ENCODE measurements at places on chromosomes 13 and 19. TPM values are rescaled to one million over a fixed set of nuclear protein-coding genes. Genes with fewer than 3 reads are reported as not detected.

The ITGBL1 gene
- total RNA-seq, result 0.11 TPM

The KLHL1 gene
- not detected for total RNA-seq

The ANGPTL4 gene
- total RNA-seq, result 0.24 TPM

DNA sequence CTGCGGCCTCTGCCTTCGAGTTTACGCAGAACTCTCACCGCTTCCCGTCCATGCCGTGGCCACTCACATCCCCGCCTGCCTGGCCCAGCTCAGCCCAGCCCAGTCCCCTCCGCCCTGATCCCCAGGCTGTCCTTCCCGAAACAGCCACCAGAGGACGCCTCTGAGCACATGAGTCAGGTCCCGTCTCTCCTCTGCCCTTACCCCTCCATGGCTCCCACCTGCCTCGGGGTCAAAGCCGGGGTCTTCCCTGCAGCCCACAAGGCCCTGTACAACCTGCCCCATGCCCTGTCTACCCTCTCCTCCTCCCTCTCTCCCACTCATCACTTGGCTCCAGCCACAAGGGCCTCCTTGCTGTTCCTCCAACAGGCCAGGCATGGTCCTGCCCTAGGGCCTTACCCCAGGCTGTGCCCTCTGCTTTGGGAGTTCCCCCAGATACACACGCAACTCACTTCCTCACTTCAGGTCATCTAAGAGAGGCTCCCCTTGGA lies 8.1 kb upstream of the SEMA6B start:
- peak; percentile 55 for DNase-seq

DNA sequence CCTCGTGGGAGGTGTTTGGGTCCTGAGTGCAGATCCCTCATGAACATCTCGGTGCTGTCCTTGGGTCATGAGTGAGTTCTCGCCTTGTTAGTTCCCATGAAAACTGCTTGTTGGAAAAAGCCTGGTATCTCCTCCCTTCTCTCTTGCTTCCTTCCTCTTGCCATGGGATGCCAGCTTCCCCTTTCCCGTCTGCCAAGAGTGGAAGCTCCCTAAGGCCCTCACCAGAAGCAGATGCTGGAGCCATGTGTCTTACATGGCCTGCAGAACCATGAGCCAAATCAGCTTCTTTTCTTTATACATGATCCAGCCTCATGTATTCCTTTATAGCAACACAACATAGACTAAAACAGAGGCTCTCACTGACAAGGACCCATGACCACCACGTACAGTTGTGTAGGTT lies 8.2 kb downstream of the ADGRE2 start:
- DNase-seq, result no peak

GRCh38 chr19:29533578-29534544 lies 8.1 kb downstream of the VSTM2B start:
- no peak for DNase-seq

GRCh38 chr13:51999921-52000320 lies 11.3 kb downstream of the ATP7B start:
- no peak for DNase-seq

- no peak for DNase-seq
These were observed 20.7 kb upstream of the NANOS2 start for GRCh38 chr19:45935267-45935666.

GRCh38 chr13:45100573-45101262 lies 19.6 kb upstream of the GTF2F2 start:
- no peak for DNase-seq

DNA sequence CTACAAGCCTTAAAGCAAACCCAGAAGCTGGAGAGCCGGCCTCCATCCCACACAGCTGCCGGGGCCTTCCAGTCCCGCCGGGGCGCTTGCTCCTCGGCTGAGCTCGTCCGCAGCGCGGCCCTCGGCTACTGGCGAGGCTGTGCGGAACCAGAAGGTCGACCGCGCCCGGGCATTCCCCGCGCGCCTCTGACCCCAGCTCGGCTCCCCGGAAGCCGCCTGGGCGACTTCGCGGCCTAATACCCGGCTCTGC lies 863 bp downstream of the ANKRD10 start:
- no peak for DNase-seq

DNA sequence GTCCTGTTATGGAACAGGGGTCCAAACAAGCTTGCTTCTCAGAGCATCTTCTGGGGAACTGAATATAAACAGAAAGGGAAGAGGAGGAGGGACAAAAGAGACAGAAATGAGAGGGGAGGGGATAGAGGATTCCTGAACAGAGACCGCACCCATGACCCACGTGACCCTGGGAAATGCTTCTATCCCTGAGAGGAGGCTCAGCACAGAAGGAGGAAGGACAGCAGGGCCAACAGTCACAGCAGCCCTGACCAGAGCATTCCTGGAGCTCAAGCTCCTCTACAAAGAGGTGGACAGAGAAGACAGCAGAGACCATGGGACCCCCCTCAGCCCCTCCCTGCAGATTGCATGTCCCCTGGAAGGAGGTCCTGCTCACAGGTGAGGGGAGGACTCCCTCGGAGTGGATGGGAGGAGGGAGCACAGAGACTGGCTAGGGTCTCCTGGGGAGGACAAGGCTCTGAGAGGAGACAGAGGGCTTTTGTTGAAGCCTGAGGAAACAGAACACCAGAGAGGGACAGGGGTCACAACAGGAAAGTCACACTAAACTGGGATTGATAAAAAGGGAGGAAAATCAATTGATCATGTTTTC lies at the start of gene CEACAM6:
Gene CEACAM6, plus strand, starts transcription at position 203 of the 586 bp plus-strand sequence. Its CDS starts 109 bp downstream, at position 312.
- no peak for DNase-seq

DNA sequence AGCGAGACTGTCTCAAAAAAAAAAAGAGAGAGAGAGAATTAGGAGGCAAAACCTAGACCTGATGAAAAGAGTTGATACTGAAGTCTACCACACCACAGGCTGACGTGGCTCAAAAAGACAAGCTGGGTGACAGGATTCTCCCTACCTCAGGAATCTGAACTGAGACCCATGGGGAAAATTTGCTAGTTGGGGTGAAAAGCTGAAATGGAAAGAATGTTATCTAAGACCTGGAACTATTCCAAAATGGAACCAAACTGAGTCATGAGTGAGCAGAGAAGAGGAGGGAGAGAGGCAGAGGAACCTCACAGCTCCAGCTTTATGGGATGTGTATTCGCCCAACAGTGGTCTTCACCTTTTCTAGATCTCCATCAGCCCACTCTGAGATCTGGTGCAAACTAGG lies 11.7 kb downstream of the SMG9 start:
- DNase-seq, result no peak

- peak; percentile 69 for DNase-seq
These were observed 24.6 kb downstream of the SPC24 start for GRCh38 chr19:11130824-11131455.

DNA sequence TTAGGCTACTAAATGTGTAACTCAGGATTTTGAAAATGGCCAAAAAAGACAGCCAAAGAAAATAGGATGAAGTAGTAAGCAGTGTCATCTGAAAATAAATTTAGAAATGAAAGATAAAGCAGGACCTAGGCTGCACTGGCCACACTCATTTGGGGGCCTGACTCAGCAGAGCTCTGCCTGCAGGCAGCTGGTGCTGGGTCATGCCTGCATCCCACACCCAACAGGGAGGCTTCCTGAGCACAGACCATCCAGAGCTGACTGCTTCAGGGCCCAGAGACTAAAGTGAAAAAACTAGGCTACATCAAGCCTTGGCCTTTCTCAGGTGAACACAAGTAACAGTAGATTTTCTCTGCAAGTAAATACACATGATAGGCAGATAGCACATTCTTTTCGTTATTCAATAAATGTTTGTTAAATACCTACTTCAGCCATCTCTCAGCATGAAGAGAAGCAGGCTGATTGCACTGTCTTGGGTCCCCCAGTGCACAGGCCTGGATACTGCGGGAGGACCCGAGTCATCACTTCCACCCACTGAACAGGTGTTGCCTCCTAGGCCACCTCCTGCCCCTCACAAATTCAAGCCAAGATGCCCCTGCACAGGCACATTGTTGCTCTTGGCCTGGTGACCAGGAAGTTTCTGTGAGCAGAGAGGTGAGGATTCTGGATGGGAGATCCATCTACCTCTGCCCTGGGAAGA lies 284.0 kb downstream of the OXGR1 start:
- no peak for DNase-seq

GRCh38 chr19:28885965-28886364 lies 327.0 kb downstream of the UQCRFS1 start:
- DNase-seq, result no peak

GRCh38 chr19:36837176-36837905 lies 846 bp downstream of the ZNF790 start:
- DNase-seq, result no peak

DNA sequence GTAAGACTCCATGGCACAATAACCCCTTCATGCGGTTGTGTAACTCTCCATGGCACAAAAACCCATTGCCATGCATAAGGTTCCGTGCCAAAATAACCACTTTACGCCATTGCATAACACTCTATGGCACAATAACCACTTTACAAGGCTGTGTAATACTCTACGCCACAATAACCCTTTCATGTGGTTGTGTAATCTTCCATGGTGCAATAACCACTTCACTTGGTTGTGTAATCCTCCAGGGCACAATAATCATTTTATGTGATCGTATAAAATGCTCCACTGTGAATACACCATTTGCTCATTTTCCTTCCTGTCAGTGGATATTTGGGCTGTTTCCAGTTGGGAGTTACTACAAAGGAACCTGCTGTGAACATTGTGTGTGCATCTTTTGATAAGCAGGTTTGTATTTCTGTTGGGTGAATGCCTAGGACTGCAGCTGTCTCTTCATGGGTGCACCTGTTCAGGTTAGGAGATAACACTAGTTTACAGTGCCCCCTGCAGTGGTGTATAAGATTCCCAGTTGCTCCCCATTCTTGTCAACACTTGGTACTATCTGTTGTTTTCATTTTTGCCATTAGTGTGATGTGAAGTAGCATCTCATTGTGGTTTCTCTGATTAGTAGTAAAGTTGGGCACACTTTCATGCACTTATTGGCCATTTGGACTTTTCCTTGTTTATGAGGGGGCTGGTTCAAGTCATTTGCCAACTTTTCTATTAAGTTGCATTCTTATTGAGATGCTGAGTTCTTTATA lies 21.1 kb upstream of the ZSCAN18 start:
- no peak for DNase-seq

- no peak for DNase-seq
These were observed 151.9 kb downstream of the LACC1 start for GRCh38 chr13:44031555-44031954.

GRCh38 chr13:113659337-113659736 lies 1.3 kb upstream of the ATP4B start:
- DNase-seq, result no peak
